ENCODE measurements at places on chromosomes 5 and 9. TPM values are rescaled to one million over a fixed set of nuclear protein-coding genes. Genes with fewer than 3 reads are reported as not detected.

Gene PDE6A
- total RNA-seq, result not detected

Gene SIT1
- 1.0 TPM for total RNA-seq

Gene SMIM33
- not detected for total RNA-seq

Gene FGF1
- 2.6 TPM for total RNA-seq

Gene LHX6
- 2.1 TPM for total RNA-seq
